ENCODE measurements at places on chromosomes 7 and 10.

DNA sequence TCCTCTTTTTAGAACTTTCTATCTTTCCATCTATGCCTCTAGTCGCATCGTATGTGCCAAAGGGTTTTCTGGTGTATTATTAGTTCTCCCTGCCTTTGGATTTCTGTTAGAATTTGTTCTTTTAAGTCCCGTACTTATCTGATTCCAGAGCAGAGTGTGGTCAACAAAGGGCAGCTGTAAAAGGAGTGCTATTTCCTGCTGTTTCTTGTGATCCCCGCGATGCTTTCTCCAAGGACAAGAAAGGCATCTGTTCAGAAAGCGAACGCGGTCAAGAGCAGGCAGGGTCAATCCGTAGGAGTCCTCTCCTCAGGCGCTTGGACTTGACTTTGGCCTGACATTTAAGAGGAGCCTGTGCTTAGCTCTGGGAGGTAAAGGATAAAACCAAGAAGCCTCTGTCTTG is 1152.1 kb upstream of the AUTS2 start:
- DNase-seq = no peak

DNA sequence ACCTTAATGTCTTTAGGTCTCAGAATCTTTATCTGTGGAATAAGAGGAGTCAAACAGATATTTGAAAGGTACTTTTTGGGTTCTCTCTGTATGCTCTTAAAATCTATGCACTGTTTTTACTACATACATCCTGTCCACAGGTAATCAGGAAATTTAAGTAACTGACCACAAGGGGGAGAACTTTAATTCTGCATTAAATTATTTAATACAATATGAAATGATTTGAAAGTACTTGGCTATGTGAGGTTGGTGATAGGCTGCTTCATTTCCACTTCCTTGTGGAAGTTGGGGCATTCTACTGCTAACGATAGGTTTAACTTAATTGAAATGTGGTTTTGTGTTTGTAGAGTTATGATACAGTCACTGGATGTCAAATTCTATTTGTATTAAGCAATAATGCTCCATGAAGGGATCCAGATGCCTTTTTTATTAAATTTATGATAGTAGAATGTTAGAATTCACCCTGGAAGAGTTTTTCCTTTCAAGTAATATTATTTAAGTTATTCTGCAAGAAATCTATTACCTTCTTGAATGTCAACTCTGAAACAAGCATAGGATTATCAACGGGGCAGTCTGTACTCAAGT is 6.0 kb downstream of the TEX47 start:
- DNase-seq = no peak

DNA sequence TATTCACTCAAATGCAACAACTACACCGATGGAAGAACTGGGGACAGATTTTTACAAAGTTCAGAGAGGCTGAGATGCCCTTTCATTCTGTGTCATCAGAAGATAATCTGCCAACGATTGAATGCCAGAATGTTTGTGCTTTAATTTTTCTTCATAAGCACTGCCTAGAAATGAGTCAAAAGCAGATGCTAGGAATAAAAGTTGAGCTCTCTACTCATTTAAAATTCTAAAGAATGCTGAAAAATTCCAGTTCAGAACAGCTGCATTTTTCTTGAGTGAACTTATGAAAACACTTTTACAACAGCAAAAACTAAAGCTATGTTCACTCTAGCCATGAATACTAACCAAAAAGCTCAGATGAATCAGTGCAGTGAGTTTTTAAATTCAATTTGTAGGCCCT is 22.3 kb upstream of the FAM133B start:
- DNase-seq = no peak

DNA sequence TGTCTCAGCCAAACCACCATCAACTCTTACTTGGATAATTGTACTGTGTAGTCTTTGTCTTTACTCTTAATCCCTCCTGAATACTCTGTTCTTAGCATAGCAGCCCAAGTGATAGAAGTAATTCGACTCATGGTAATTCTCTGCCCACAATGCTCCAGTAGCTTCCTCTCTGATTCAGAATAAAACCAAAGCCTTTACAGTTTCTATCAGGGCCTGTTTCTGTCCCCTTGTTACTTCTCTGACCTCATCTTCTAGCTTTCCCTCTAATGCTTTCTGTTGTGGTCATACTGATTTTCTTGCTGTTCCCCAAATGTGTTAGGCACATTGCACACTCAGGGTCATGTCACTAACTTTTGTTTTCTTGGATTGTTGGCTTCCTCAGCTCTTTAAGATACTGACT is 8.0 kb downstream of the ZNF518A start:
- DNase-seq = no peak

DNA sequence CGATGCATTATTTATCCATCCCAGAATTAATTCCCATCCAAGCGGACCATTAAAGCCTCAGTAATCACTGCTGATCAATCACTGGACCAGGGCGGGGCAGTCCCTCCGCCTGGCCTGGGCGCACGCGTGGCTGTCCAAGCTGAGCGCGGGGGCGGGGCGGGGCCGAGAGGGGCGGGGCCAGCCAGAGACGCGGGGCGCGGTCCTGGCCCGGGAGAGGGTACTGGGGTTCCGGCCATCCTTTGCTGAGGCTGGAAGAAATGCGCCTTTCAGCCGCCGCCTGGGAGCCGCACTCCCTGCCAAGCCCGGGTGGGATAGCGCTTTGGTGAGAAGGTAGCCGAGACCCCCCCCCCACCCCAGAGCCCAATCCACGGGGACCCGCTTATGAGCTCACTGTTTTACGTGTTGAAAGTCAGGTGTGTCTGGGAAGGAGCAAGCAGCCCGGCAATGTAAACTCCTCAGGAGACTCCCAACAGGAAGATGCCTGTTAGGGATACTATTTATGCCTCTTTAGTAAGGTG is at the start of gene ARHGAP22:
ARHGAP22 (minus strand) TSS at position 83 of the 518 bp plus-strand sequence. CDS start 277 bp downstream, outside the sequence.
- DNase-seq = no peak

DNA sequence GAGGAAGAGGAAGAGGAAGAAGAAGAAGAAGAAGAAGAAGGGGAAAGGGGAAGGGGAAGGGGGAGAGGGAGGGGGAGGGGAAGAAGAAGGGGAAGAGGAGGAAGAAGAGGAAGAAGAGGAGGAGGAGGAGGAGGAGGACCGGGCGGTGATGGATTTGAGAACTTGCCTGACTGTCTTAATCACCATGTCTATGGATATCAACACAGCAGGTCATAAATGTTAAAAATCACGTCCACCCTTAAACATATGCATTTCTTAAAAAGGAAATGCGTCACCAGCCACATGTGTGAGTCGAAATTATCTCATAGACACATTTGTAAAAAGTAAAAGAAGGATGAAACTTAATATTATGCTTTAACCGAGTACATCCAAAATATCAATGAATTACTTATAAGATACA is 42.1 kb upstream of the INSIG1 start:
- DNase-seq = no peak

GRCh38 chr7:3696113-3696512 is 395.1 kb downstream of the SDK1 start:
- no peak for DNase-seq

GRCh38 chr10:119896061-119896655 is 3.6 kb downstream of the SEC23IP start:
- no peak for DNase-seq

DNA sequence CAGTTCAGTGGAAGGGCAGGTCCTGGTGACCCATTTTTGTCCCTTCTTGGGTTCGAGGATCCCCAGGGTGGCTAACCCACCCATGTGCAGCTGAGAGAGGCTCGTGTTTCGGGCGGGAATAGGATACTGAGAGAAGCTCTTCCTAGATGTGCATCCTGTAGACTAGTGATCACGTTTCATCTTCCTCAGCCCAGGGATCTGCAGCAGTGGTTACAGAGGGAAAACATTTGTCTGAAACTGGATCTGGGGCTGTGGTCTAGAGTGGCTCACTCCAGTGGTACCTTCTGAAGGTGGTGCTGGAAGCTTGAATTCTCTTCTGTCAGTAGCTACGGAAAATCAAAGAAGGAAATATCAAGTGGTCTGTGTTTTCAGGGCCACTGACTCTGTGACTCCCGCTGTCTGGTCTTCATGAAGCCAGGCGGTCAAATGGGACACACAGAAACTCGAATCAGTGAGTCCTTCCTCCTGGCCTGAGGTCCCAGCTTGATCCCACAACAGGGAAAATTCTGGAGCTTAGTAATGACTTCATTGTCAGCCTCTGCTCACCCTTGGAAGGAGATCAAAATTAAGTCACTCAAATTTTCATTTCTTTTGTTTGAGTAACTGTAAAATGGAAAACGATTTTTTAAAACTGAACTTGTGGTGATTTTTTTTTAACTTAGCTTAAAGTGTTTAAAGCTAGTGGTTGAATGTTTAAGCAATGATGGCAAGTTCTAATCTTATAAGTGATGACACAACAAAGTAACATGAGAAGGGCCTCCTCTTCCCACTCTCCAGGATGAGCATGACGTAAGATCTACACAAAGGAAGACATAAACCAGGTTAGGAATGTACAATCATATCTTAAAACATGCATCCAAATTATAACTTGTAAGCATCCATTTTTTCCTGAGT is 469.3 kb upstream of the KLF6 start:
- no peak for DNase-seq

- DNase-seq = no peak
These were observed 216.3 kb upstream of the RHOBTB1 start for GRCh38 chr10:61160253-61160652.

GRCh38 chr10:24279166-24279565 is 70.2 kb downstream of the KIAA1217 start:
- no peak for DNase-seq

DNA sequence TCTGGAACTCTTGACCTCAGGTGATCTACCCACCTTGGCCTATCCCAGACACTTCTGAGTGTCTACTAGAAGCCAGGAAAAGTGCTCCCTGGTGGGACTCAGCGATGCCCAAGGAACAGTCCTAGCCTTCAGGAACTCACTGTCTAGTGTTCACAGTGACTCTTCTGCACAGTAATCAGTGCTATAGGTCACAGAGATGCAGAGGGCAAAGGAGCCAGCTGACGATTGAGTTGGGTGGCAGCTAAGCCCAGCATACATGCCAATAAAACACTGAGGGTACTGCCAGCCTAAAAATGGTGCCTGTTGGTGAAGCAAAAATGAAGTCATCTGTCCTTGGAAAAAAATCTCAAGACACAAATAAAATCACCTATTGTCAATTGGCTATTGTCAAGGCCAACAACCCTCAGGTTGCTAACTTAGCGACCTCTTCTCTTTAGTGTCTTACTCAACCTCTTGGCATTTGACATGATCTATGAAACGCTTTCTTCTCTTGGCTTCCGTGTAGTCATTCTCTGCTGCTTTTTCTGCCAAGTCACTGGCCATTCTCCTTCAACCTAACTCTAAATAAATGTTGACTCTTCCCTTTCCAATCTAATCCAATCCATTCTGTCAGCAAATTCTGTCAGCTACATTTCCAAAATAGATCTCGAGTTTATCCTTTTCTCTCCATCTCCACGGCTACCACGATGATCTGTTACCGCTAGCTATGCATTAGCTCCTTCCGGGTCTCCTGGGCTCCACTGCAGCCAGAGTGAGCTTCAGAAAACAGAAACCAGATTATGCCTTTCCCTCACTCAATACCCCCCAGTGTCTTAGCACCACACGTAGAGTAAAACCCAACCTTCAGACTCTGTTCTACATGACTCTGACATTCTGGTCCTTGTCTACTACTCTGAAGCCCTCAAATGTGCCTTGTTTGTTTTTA is 99.2 kb downstream of the ATXN7L1 start:
- no peak for DNase-seq

DNA sequence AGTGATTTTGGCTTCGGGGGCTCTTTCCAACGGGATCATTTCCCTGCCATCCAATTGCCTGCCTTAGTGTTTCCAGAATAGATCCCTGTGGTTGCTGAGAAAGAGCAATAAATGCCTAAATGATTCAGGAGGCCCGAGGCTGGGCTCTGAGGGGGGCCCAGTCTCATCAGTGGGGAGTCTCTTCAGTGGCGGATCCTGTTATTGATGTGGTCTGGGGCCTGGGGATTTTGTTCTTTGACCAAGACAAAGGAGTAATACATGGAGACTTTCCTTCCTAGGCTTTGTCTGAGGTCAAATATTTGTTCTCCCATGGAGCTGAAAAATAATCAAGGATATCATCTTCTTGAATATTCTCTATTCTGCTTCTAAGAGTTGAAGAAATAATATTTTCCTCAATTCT is 40.8 kb downstream of the TAS2R41 start:
- DNase-seq = no peak

DNA sequence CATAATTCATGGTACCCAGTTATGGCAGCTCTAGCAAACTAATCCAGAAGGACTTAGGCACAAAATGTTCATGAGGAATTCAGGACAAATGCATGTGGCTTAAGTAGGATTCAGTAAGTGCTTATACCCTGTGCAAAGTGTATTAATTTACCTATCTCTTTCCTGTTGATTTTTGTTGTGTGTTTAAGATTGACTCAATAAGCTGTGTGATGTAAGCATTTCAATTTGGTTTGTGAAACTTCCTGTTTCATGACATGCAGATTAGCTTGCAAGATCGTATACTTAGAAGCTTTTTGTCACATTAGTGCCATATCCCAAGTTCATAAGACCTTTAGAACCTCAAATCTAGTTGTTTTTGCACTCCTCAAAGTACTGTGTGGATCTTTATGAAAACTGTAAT is 416.7 kb downstream of the ARL4A start:
- no peak for DNase-seq

- no peak for DNase-seq
These were observed 88.7 kb upstream of the ZWINT start for GRCh38 chr10:56449770-56450169.

DNA sequence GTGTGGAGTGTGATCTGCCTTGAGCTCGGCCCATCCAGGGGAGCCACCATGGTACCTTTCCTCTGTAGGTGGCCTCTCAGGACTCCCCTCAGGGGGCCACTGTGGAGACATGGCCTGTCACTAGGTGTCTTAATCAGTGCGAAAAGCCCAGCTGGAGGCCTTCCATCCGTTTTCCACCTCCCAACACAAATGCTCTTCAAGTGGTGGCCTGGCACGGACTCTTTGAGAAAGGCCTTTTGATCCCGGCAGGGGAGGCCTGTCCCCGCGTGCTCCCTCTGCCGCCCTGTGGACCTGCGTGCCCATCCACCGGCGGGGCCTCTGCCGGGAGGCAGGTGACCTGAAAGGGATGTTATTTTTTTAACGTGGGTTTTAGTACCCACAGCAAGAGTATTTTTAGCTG is 149.5 kb downstream of the RGS10 start:
- DNase-seq = no peak

DNA sequence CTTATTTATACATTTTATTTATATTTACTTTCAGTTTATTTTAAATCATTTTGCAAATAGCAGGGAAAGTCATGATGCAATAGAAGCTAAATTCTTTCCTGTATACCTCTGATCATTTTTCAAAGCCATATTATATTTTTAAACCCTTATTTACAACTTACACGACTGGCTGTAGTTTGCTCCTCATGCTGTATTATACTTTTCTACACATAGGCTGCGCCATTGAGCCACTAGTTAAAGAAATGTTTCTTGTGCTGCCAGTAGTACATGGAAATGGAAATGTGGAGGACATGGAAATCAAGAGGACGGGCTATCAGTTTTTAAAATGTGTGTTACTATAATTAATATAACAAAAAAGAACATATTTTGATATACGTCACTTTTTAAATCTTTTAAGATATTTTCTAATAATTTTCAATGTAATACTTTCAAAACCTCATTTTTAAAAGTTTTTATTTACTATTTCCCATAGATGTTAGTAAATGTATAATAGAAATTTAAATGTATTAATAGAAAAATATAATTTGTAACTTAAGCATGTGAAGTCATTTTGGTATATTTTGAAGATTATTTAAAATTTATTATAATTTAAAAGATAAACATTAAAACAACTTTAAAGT is 118.5 kb downstream of the VTI1A start:
- peak; percentile 17 for DNase-seq

Measured in activated CD4-positive, alpha-beta T cell treated with anti-CD3 and anti-CD28 coated beads for 48 hours (primary cell).